KG1 (cell line): ENCODE measurements at places on chromosomes 5 and 9.
A peak's percentile ranks its signal among the peaks of the same experiment; 100 is the strongest.

GRCh38 chr9:3468421-3469205, 57.2 kb downstream of the RFX3 start:
- DNase-seq: no peak

- no peak for DNase-seq
These were observed 455.3 kb upstream of the PTGER4 start for GRCh38 chr5:40224421-40224820.

- no peak for DNase-seq
These were observed 121.0 kb downstream of the AOPEP start for GRCh38 chr9:94847486-94847885.

DNA sequence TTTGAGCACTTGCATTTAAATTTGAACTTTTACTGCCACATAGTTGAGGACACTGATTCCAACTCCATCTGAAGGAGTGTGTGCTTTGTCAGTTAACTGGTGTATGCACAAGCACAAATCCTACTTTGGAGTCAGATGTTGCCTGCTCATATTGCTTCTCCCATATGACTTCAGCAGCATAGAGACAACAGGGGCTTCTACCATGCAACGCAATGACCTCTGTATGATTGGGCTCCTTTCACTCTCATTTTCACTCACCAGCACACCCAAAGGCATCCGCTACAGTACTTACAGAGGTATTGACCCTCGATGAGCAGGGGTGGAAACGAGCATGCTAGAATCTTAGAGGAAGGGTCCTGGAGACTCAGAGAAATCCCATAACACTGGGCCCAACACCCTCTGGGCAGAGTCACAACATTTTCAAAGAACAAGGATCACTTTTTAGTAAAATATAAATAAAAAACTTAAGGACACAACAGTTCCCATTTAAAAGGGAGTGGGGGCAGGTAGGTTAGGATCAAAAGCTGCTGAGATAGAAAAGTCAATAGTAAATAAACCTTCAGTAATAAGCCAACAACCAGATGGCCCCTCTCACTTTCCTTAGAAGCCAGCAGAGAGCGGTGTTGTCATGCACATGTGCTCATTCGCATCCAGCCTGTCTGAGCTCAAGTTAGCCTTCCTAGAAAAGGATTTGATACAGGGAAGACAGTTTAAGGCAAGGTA, 203.8 kb downstream of the SNCAIP start:
- no peak for DNase-seq

- no peak for DNase-seq
These were observed 16.4 kb upstream of the SPINK6 start for GRCh38 chr5:148186248-148187003.

GRCh38 chr5:570886-571285, 41.3 kb upstream of the CEP72 start:
- no peak for DNase-seq

DNA sequence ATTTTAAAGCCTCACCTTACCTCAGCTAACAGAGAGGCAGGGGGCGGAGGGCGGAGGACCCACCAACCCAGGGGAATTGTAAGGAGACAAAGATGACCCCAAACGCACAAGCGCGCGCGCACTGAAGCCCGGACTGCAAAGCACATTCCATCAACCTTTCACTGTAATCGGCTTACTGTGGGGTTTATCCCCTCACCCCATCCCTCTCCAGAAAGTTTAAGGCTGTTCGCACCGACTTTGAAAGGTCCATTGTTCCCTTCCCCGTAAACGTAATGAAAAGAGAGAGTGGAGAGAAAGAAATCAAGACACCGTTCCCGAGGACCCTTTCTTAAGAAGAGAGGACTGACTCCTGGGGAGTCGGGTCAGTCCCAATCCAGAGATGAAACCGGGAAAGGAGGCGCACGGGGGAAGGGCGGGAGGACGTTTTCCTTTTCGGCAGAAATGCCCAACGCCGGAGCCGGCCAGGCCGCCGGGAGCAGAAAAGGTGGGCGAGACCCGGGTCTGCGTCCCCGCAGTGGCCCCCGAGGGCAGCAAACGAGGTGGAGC, 464 bp downstream of the CEMIP2 start:
- DNase-seq: no peak

- DNase-seq: no peak
These were observed 88.2 kb downstream of the PTPN3 start for GRCh38 chr9:109409773-109410397.

GRCh38 chr5:176658817-176659511, 11.7 kb downstream of the TSPAN17 start:
- no peak for DNase-seq

DNA sequence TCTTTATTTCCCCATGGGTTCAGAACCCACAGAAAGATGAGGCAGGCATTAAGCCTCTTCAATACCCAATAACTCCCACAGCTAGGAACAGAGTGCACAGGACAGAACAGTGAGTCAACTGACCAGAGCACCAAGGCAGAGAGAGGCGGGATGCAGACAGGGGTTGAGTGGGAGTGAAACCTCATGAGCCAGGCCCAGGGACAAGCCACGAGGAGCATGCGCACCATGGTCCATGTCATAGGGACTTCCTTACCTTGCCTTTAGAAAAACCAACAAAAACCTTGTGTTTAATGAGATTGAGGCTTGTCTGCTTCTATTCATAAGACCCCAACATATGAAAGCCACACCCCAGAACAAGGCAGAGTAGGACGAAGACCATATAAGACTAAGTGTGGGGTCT, 330.6 kb downstream of the DEPDC1B start:
- no peak for DNase-seq

GRCh38 chr5:166784545-166785078, 1506.8 kb upstream of the WWC1 start:
- DNase-seq: no peak

GRCh38 chr9:109401169-109401989, 80.5 kb upstream of the EPB41L4B start:
- no peak for DNase-seq

DNA sequence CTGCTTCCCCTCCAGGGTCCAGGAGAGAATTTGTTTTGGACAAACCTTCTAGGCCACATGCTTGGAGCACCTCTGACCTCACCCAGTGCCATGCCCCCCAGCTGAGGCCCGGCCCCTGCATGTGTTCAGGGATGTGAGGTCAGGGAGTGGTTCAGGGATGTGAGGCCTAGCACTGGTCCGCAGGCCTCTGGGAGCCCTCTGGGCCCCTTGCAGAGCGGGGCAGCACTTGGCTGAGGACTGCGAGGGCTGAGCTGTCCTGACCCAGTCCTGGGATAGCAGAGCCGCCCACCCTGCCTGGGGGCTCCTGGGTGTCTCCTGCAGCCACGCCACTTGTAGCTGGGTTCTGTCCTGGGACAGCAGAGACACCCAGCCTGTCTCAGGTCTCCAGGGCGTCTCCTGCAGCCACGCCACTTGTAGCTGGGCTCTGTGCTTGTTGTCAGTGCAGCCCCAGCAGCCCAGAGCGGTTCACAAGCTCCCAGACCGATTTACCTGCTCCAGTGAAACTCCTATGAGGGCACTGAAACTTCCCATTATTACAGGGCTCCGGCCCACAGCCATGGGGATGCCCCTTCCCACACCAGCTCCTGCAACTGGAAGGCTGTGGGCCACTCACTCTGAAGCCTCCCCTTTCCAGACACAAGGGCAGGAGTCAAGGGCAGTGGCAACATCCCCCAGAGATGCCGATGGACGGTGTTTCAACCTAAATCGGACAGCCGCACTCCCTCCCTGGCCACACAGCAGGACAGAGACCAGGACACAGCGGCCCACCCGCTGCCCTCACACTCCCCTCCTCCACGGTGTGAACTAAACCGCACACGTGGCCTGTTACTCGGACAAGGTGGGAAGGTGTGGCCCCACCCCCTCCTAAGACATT, 5.4 kb upstream of the CEP72 start:
- DNase-seq: no peak

- no peak for DNase-seq
These were observed 52.2 kb upstream of the SPATA31E1 start for GRCh38 chr9:87830446-87830845.

DNA sequence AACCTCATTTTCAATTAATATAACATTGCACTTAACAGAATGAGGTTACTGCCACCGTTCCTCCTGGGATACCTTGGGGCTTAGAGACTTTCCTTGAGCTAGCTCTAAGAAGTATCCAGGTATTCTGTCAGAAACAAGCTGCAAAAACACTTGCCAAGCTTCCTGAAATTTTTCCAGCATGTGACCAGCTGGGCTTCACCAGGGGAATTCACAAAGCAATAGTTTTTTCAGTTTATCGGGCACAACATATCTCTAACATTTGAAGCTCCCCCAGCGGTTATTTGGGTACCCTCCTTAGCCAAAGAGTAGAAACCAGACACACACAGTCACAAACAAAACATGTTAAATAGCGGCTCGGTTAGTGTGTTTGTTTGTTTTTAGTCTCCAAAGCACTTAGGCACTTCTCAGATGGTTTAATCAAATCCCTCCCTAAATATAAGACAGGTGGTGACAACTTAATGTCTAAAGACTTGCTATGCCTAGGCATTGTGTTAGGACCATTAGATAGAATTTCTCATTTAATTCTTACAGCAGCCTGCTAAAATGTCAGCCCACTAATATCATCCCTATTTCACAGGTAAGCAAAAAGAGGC, 278.2 kb downstream of the GLIS3 start:
- no peak for DNase-seq

DNA sequence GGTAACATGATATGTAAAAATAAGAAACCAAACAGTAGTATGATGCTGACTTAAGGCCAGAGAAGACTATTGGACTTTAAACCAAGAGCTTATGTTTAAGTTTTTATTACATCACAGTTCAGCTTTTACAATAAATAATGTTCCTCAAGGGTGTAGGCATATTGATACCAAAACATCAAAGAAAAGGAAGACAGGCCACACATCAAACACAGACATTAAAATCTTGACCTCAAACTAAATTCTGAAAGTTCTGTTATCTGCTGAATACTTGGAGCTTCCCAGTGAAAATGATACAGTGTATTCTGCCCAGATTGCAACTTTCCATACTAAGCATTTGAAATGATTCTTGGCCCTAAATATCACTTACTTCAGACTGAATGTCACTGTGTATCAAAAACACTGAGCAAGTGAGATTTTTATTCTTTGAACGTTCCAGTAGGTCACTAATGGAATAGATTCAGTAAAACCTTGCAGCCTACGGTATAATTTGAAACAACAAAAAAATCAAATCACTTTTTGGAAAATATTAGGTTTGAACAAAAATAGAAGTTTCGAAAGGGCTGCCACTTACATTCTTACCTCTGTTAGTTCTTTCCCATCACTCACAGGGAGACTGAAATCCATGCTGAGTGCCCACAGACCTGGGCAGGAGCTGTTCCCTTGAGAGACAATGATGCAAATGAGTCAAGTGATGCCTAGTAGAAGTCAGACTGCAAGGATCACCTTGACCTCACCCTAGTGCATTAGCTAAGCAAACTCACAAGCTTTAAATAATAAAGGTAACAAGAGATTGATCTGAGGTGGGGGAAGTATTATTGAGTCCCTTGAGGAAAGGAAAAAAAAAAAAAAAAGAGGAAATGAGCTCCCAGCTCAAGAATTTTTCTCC, 2.5 kb downstream of the LPAR1 start:
- no peak for DNase-seq

GRCh38 chr9:133477461-133477860, 1.4 kb downstream of the SLC2A6 start:
- DNase-seq: no peak

GRCh38 chr9:75552941-75553340, 337.5 kb upstream of the PCSK5 start:
- DNase-seq: no peak

DNA sequence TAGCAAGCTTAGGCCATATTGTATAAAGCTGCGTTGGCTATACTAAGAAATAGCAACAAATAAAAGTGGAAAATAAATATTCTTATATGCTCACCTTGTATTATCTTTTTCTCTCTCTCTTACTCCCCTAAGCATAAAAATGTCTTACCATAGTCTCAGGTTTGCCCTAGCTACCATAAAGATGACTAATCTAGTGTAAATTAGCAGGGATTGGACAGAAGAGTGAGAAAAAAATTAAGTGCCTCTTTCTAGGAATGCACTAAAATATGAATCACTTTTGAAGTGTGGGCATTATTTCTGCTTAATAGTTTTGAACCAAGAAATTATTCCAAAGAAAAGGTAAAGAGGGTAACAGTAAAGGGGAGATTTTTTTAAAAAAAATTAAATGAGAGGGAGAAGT, 201.3 kb downstream of the HINT1 start:
- DNase-seq: no peak

DNA sequence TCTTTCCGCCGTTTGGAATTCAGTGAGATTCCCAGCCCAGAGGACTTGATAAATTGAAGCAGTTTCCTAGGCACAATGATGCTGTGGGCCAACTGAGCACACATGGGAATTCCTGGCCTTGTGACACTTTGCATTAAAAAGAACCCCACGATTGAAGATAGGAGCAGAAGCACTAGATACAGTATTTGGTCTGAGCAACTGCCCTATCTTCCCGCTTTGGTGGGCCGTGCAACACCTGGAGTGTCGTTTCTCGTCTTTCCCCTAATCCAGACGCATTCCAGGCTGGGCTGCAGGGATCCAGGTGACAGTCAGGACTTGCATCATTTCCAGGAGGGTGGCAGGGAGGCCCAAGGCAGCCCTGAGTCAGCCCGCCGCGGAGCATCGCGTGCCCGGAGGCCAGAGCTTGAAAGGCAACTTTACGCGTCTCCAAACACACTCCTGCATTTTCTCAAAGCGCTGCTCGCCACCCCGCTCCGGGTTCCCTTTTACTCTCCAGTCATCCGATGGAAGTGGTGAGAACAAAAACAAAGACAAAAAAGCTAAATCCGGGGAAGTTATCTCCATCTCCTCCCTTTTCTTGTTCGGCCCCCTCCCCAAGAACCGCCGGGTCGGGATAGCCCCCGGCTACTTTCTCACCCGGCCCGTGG, 753 bp upstream of the STC2 start:
- DNase-seq: peak; percentile 42
